ENCODE measurements at places on chromosomes 13 and 19.
A peak's percentile ranks its signal among the peaks of the same experiment; 100 is the strongest.

DNA sequence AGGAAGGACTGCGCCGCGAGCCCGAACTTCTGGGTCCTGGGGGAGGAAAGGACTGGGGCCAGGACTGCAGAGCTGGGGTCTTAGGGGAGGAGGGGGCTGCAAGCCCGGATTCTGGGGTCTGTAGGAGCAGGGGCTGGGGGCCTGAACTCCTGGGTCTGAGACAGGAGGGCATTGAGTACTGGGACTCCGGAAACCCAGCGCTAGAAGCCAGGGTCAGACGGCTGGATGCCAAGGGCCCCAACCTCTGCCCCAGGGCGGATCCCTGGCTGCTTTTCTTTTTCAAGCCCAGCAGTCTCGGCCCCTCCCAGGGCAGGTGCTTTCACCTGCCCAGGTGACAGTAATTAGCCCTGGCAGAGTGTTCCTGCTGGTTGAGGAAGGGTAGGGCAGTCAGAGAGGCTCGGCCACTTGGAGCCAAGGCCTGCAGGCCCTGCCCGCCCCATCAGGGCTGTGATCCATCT lies 2.3 kb downstream of the MYH14 start:
- DNase-seq: no peak

DNA sequence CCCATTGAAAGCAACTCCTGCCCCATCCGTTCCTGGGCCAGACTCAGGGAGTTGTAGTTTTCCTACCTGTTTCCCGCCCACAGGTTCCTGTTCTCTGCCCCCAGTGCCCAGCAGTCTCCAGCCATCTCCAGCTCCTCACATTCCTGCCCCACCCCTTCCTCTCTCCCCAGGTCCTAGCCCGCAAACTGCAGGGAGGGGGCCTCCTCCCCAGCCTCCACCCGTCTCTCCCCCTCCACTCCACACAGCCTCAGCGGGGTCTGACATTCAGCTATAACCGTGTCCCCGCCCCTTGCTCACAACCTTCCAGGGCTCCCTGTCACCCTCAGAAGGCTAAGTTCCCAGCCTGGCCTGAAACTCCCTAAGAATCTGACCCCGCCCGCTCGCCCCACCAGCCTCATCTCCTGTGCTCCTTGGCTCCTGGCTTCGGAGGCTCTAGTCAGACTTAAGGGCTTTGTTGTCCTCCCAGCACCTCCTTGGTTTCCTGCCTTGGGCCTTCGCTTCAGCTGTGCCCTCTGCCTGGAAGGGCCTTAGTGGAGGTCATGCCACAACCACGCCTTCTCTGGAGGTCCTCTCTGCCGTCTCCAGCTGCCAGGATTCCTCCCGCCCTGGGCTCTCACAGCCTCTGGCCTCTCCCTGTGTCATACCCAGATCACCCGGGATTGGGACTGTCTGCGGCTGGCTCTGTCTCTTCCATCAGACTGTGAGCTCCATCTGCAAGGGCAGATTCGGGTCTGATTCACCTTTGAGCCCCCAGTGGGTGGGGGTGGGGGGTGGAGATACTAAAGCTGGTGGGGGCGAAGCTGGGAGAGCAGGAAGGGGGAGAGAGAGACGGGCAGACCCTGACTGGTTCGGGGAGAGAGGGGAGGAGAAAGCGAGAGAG lies 5.1 kb upstream of the SPACA6 start:
- peak; percentile 74 for DNase-seq

DNA sequence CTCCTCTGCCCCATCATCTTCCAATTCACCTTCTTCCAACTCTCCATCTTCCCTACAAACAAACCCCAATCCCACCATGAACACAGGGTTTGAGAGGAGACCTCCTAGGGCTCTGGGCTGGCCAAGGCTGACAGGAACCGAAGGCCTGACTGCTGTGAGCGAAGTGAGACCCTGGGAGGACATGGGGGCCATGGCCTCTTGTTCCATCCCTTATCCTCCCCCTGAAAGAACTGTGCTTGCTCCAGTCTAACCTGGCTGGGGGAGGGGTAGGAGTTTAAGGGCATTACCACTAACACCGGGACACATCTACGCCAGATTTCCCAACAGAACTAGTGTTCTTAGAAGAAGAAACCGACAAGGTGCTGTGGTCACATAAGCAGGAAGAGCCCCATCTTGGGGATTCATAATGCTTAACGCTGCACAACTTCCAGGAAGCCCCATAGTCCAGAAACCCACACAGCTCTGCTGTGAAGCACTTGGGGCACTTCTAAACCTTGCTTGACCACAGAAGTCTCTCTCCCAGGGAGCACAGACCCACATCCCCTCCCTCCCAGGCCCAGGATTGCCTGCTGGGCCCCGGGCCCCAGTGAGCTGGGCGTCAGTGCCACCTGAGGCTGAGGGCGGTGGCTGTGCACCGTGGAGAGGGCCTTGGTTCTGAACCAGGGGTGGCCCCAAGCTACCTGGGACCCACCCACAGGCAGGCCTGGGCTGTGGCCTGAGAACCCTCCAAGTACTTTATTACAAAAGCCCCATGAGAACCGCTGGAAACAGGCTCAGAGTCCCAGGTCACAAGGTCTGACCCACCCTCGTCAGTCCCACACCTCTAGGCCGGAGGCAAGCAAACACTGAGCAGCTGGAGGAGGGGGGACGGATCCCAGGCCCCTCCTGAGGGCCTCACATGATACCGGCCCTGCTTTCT lies 18.8 kb downstream of the ZC3H4 start:
- DNase-seq: no peak

- DNase-seq: no peak
These were observed 9.0 kb upstream of the ZNF460 start for GRCh38 chr19:57271280-57271679.

- DNase-seq: no peak
These were observed 678.9 kb upstream of the SLITRK5 start for GRCh38 chr13:86992251-86992650.

DNA sequence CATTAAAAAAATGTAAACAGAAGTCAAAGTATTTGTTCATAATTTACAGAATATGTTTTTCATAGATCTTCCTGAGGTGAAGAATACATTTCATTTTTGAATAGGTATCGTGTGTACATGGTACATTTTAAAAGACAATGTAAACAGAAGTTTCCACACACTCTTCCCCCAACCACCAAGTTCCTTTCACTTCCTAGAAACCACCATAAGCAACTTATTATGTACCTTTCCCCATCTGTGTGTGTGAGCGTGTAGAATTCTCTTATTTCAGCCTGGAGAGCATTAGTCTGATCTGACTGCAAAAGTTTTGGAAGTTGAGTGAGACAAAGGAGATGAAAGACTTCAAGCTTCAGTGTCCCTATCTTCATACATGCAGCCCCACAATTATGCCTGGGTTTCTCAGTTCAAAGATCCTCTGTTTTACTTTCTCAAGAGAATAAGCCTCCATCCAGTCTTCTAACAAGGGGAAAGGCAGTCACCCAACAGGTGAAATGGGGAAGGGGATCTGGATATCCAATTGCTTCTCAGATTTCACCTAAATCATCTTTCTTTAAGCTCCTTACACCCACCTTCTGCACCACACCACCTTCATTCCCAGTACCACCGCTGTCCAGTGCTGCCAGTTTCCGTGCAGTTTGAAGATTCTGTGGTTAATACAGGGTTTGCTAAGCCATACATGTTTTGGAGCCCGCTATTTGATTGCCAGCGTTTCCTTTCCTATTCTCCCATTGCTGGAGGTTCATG lies 2.1 kb downstream of the TEX30 start:
- DNase-seq: no peak

- peak; percentile 84 for DNase-seq
These were observed 8.9 kb upstream of the CCDC9 start for GRCh38 chr19:47247308-47247990.

- DNase-seq: no peak
These were observed 53.5 kb upstream of the TSC22D1 start for GRCh38 chr13:44629465-44630183.

GRCh38 chr19:39919976-39920375 lies 14.5 kb downstream of the FCGBP start:
- no peak for DNase-seq

- no peak for DNase-seq
These were observed 15.8 kb upstream of the SHISA2 start for GRCh38 chr13:26067601-26068000.

- no peak for DNase-seq
These were observed 105.4 kb downstream of the WDFY2 start for GRCh38 chr13:51689663-51689996.

DNA sequence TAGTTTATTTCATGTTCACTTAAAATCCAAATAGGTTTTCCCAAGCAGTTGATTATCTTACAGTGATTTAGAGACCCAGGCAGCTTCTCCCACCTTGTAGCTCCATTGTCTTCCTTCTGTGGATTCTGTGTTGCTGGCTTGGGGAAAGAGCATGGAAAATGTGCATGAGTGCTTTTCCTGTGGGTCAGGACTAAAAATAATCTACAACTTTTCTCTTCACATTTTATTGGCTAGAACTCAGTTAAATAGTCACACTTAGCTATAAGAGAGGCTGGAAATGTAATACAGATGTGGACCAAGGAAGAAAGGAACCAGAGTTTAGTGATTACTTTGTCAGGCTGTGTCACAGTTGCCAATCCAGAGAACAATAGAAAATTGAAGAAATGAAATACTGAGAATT lies 198.8 kb downstream of the NBEA start:
- no peak for DNase-seq

All from left ventricle myocardium inferior (tissue), 1 donor.